NCI-H1048 (cell line): ENCODE measurements at places on chromosomes 4 and X.

DNA sequence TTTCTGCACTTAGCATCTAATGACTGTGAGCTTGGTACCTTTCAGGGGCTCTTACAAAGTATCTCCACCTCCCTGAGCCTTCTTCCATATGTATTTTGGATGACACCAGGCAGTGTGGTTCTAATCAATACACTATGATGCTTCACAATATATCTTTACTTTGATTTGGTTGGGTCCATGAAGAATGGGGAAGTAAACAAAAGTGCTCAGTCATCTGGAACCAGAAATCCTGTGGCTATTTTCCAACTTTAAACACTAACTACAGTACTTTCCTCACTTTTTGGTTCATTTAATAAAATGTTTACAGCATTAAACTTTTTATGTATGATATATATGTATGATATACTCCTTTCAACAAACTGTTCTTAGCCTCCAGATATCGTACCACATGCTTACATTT lies 216.4 kb upstream of the AFF2 start:
- DNase-seq = no peak

- DNase-seq = no peak
Observed at GRCh38 chr4:76745240-76745639, 152.7 kb downstream of the SOWAHB start.

GRCh38 chr4:39046249-39046648 lies 14.0 kb upstream of the TMEM156 start:
- DNase-seq = no peak

- DNase-seq = no peak
Observed at GRCh38 chr4:41339812-41340809, 83.4 kb downstream of the UCHL1 start.

DNA sequence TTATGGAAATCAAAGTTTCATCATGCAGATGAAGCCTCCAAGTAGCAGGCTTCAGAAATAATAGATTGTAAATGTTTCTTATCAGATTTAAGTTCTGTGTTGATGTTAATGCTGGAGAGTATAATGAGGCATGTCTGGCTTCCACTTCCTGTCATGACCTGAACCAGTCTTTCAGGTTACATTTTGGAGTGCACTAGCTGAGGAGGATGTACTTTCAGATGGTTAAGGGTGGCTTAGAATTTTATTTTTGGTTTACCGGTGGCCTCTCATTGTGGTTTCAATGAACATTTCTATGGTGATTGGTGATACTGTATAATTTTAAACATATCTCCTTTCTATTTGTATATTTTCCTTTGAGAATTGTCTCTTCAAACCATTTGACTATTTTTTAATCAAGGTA lies 890.4 kb downstream of the SH3BGRL start:
- DNase-seq = no peak
